ENCODE measurements at places on chromosomes 3 and 15.

DNA sequence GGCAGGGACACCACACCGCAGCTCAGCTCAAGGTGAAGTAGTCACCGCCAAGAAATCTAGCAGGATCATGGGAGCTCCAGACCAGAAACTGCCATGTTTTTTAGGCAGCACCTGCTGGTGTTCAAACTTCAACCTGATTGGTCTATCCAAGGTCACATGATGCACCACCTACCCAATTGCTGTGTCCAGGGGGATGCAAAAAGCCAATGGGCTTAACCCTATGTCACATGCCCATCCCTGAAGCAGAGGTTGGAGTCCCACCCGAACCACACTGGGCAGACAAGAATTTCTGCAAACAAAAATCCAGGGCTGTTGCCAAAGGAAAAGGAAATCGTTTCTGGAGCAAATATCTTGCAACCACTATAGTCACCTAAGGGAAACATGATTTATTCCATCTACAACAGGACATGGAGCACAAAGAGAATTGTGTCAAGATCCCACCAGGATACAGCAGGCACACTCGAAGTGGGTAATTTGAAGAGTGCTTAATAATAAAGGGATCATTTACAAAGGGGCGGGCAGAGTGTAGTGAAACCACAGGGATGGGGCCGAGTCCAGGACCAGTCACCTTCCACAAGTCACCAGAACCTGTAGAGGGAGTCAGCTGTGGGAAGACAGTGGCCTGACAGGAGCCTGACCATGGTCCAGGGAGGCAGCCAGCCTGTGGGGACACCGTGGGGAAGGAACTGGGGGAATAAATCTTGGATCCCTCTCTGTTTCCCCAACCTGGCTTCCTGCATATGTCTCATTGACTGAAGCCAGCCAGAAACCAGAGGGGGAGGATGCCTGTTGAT lies 34.2 kb upstream of the TSEN2 start:
- DNase-seq = no peak

DNA sequence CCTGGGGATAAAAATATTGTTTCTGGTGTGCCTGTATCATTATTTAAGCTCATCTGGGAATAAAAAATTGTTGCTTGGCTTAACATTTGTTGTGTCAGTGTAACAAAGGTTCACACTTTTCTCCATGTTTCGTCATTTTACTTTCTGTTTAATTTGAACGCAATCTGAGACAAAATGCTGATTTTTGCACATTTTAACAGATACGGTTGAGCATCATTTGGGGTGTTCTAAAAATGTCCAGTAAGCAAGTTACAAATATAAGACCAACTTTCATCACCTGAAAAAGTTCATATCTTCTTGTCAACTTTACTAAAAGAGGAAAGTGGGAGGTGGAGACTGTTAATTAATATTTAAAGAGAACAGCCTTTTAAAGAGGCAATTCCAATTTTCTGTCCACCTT lies 134.8 kb upstream of the CNTN4 start:
- no peak for DNase-seq

- DNase-seq = peak; percentile 38
Observed at GRCh38 chr15:33243869-33244268, 49.4 kb upstream of the FMN1 start.

GRCh38 chr3:12856626-12857025 lies 15.3 kb upstream of the RPL32 start:
- no peak for DNase-seq

- DNase-seq = no peak
Observed at GRCh38 chr3:65347166-65347565, 659.4 kb upstream of the ADAMTS9 start.

- DNase-seq = no peak
Observed at GRCh38 chr15:41583795-41584194, 24.8 kb downstream of the TYRO3 start.

GRCh38 chr15:40367686-40368611 lies 9.9 kb downstream of the DISP2 start:
- peak; percentile 36 for DNase-seq

DNA sequence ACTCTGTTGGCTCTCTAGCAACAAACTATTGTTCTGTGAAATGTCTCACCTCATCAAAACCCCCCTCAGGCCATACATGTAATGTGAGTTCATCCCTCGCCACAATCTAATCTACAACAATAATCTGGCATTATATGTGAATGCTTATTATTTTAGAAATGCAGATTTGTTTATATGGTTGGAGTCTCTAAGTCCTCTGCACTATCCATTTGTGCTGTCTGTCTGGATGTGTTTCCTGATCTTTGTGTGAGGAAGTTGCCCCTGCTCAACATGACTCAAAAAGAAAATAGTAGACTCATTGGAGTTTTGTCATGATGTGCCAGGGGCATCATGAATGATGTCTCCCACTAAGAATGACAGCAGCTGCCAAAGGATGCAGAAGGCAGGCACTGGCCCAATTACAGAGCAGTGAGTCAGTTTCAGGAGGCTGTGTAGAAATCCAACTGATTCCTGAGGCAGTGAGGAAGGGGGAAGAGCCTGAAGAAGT lies 161.6 kb upstream of the PDZRN3 start:
- peak; percentile 88 for DNase-seq

DNA sequence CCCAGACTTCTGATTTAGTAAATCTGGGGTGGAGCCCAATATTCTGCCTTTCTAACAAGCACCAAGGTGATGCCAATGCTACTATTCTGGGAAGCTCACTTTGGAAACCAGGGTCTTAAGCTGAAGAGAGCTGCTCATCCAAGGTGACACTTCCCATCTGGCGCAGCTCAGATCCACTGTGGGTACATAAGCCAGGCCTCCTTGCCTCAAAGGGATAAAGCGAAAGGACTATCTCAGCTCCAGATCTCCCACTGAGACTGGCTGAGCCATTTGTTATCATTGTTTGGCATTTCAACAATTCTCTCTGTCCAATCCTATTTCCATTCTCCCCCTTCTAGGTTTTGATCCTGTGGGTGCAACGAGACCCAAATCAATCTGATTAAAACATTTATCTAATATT lies 323.8 kb downstream of the GBE1 start:
- no peak for DNase-seq

DNA sequence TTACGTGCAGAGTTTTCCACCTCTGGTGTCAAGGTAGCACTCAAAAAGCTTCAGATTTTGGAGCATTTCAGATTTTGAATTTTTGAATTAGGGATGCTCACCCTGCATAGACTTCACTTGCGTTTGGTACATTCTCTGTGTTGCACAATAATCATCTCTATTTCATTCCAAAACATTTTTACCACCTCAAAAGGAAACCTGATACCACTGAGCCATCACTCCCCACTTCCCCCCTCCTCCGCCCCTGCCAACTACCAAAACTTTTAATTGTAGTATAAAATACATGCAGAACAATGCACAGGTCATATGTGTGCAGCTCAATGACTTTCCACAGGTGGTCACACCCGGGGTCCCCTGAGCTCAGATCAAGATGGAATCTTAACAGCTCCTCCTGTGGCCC lies 208.8 kb downstream of the SV2B start:
- DNase-seq = no peak

DNA sequence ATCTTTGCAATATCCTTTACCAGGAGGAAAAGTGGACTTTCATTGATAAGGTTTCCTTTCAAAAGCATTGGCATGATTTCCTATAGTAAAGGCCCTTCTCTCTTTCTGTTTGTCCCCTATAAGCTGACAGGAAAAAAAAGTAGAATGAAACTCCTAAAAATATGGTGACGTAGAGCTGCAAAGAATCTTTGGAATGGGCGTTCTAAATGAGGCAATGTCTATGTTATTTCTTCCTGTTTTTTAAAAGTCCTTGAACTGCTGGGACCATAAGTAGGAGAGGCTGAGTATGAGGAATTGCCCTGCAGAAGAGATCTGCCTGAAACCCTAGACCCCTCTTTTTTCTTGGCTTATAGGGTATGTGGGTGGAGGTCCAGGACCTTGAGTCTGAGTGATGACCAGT lies 17.2 kb downstream of the ST3GAL6 start:
- no peak for DNase-seq
